ENCODE measurements at places on chromosomes 2 and 18.

DNA sequence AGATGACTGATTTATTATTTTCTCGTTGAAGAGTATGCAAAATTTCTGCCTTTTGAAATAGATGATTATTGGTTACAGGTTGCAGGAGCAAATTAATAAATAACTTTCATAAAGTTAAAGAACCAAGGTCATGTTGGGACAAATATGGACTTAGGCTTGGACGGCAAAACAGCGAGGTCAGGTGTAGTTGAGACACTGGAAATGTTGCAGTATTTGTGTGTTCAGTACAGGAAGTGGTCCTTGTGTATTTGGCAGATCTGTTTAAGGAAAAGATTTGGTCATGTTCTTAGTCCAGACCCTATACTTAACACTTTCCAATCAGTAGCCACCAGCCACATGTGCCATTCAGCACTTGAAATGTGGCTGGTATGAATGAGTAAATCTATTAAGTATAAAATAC lies 486.5 kb downstream of the TDRD15 start:
- no peak for DNase-seq
- no peaks in the 10 kb centered on the region for H3K4me1 ChIP-seq
- H3K36me3 ChIP-seq, result no peaks in the 10 kb centered on the region
- H3K27ac ChIP-seq, result no peak overlapping the region
- H3K27me3 ChIP-seq, result no peaks in the 10 kb centered on the region
- no peak overlapping the region for H3K4me3 ChIP-seq

GRCh38 chr2:105388971-105389381 lies 9.9 kb downstream of the FHL2 start:
- no peak for DNase-seq
- H3K4me1 ChIP-seq, result peaks cover 26% of the 10 kb centered on the region
- peaks cover 25% of the 10 kb centered on the region for H3K36me3 ChIP-seq
- H3K27ac ChIP-seq, result no peak overlapping the region
- no peak overlapping the region for H3K4me3 ChIP-seq

DNA sequence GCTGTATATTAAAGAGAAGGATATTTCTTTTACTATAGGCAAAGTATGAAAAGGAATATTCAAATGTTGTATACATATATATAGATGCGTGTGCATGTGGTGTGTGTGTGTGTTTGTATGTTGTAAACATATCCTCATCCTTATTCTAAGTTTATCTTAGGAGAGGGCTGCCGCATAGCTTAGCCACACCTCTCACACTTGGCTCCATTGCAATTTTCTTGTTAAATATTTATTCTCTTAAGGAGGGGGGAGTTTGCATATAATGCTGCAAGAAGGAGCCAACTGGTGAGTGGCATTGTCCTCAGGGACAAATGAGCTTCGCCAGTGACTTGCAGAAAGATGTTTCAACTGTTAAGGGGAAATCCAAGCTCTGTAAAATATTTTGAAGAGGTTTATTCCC lies 360.1 kb upstream of the RND3 start:
- no peaks in the 10 kb centered on the region for H3K27me3 ChIP-seq
- no peak overlapping the region for H3K27ac ChIP-seq
- H3K4me1 ChIP-seq, result peaks cover 4% of the 10 kb centered on the region
- H3K4me3 ChIP-seq, result no peak overlapping the region

GRCh38 chr2:177315364-177315763 lies 50.8 kb upstream of the NFE2L2 start:
- H3K4me1 ChIP-seq, result no peaks in the 10 kb centered on the region
- DNase-seq, result no peak
- no peak overlapping the region for H3K27ac ChIP-seq
- no peaks in the 10 kb centered on the region for H3K36me3 ChIP-seq

- peaks cover 4% of the 10 kb centered on the region for H3K36me3 ChIP-seq
These were observed 212.7 kb downstream of the ALPK2 start for GRCh38 chr18:58416014-58416703.

- DNase-seq, result no peak
- peaks cover 4% of the 10 kb centered on the region for H3K4me1 ChIP-seq
- H3K27me3 ChIP-seq, result peaks cover 8% of the 10 kb centered on the region
- no peak overlapping the region for H3K4me3 ChIP-seq
These were observed 45.3 kb downstream of the KLHL29 start for GRCh38 chr2:23430263-23430662.

DNA sequence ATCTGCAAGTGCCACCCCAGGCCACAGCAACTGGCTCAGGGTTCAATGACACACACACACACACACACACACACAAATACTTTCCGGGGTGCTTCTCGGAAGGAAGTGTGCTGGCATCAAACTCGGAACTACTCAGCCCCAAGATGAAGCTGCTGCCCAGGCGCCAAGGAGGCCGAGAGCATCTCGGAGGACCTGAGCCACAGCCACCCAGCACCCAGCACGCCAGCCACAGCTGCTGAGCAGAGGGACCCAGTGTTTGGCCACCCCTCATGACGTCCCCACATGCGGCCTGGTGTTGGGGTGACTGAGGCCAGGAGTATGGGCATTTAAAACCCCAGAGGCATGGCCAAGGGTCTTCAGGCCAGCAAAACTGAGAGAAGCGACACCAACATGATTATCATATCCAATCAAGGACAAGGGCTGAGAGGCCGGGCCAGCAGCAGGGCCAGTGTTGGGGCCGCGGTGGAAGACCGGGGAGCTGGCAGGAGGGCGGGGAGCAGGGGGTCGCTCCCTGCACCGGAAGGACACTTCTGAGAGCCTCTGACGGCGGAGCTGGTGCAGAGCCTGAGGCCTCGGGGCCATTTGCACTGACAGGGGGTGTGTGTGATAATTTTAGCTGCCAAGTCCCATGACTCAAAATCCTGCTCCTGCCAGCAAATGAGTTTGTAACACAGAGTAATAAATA lies 61.8 kb downstream of the BIN1 start:
- H3K27ac ChIP-seq, result no peak overlapping the region
- H3K4me3 ChIP-seq, result no peak overlapping the region
- peaks cover 13% of the 10 kb centered on the region for H3K36me3 ChIP-seq
- DNase-seq, result no peak

DNA sequence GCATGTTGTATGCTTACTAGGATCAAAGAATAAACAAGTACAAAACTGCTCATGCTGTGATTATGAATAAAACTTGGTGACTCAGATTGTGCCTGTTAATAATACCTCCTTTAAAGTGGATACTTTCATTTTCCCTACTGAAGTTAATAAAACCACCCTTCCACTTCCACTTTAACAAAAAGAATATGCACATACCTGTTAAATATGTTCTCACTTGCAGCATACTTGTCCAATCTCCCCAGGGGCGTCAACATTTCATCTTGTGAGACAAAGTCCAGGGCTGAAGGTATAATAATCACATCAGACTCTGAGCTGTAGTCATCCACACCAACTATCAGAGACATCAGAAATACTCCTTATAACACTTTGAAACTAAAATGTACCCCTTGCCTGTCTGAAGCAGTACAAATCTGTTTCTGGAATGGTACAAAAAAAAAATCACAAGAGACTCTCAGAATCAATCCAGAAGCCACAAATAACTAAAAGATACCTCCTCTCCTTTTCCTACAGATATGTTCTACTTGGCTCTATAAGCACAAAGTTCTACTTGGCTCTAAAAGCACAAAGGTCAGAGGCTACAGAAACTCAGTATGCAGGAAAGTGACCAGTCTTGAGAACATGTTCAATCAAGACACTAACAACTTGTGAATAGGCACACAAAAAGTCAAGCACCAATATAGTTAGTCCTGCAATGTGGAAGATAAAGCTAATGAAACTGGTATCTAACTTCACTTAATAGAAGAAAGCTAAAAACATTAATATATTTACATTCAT lies 19.3 kb downstream of the PPP4R1 start:
- H3K4me3 ChIP-seq, result no peak overlapping the region
- H3K27me3 ChIP-seq, result peaks cover 2% of the 10 kb centered on the region
- DNase-seq, result no peak
- peaks cover 3% of the 10 kb centered on the region for H3K4me1 ChIP-seq
